Testis (tissue), 5 donors: ENCODE measurements at places on chromosomes 4 and X. TPM values are rescaled to one million over a fixed set of nuclear protein-coding genes. Genes with fewer than 3 reads are reported as not detected.

Gene NDUFB11
- 41.3 TPM for polyA plus RNA-seq

Gene FAM53A
- polyA plus RNA-seq, result 24.2 TPM

GRCh38 chrX:150227873-150228410, 135.2 kb upstream of the MAMLD1 start:
- DNase-seq, result no peak

DNA sequence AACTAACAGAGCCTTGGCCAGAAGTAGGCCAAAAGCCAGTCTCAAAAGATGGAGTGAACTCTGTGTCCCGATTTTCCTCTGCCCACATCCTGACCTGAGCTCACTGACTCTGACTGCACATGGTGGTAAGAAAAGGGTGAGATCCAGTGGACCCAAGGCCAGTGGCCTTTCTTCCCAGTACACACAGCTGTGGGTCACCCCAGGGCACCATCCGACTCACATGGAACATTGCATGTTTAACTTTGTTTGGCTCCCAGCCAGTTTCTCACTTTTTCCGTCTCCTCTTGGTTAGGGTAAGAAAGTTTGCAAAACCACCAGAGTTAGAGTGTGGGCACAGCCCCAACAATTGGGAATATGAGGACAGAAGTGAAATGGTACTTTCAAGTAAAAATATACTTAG, 69.8 kb downstream of the GAB1 start:
- DNase-seq, result peak; percentile 62

DNA sequence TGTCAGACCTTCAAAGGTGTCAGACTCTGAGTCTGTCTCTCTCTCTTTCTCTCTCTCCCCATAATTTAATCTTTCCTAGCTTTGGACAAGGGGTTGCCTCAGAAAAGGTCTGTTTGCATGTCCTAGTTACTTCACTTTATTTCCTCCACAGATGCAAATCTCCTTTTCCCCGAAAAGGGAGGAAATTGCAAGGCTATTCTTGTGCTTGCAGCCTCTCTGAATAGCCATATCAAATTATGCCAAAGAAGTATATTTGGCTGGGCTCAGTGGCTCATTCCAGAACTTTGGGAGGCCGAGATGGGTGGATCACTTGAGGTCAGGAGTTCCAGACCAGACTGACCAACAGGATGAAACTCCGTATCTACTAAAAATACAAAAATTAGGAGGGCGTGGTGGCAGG, 145.6 kb upstream of the GATB start:
- DNase-seq, result no peak

GRCh38 chrX:19857131-19857530, 30.3 kb downstream of the SH3KBP1 start:
- no peak for DNase-seq
